Stimulated activated CD4-positive, alpha-beta T cell treated with anti-CD3 and anti-CD28 coated beads, Interleukin-1b, Interleukin-23, amount 100 ng/mL, for 24 hours (primary cell): ENCODE measurements at places on chromosomes 16 and 17.

GRCh38 chr16:51062039-51062438 is 89.0 kb downstream of the SALL1 start:
- DNase-seq, result no peak

- DNase-seq, result no peak
Observed at GRCh38 chr17:43790311-43790940, 10.2 kb downstream of the CFAP97D1 start.

DNA sequence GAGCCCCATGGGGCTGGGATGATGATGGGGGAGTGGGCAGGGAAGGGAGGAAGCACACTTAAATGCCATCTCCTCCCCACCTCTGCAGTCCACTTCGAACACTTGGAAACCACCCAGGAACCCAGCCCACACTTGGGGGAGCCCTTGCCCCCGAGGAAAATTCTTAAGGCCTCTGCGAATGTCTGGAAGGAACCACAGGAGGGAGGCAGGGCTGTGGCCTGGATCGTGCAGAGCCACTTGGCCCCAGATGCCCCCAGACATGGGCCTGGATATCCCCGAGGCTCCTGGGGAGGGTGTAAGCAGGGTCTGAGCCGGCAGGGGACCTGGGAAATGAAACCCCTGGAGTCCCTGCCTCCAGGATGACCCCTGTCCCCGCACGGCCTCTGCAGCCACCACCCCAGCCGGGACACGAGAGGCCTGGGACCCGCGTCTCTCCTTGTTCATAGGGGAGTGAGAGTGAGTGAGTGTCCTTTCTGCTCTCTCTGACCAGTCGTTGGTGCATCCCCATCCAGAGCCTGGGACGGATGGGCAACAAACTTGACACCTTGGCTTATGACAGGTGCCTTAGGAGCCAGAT is 11.8 kb upstream of the MTSS2 start:
- no peak for DNase-seq

DNA sequence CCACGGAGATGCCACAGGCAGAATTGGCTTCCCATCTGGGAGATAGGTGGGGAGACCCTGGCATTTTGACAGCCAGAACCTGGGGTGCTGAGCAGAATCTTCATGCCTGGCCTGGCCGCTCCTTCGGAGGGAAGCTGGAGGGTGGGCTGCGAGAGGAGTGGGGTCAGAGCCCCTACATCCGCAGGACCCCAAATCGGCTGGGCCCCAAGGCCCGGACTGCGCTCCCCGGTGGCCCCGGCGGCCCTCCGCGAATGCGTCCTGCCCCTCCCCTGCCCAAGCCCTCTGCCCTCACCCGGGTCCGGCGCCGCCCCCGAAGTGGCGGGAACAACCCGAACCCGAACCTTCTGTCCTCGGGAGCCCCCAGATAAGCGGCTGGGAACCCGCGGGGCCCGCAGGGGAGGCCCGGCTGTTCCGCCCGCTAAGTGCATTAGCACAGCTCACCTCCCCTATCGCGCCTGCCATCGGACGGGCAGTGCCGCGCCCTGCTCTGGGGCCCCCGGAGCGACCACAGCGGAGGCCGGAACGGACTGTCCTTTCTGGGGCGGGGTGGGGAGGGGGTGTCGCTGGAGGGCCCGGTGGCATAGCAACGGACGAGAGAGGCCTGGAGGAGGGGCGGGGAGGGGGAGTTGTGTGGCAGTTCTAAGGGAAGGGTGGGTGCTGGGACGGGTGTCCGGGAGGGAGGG is 850 bp upstream of the PNMT start:
- DNase-seq, result no peak

DNA sequence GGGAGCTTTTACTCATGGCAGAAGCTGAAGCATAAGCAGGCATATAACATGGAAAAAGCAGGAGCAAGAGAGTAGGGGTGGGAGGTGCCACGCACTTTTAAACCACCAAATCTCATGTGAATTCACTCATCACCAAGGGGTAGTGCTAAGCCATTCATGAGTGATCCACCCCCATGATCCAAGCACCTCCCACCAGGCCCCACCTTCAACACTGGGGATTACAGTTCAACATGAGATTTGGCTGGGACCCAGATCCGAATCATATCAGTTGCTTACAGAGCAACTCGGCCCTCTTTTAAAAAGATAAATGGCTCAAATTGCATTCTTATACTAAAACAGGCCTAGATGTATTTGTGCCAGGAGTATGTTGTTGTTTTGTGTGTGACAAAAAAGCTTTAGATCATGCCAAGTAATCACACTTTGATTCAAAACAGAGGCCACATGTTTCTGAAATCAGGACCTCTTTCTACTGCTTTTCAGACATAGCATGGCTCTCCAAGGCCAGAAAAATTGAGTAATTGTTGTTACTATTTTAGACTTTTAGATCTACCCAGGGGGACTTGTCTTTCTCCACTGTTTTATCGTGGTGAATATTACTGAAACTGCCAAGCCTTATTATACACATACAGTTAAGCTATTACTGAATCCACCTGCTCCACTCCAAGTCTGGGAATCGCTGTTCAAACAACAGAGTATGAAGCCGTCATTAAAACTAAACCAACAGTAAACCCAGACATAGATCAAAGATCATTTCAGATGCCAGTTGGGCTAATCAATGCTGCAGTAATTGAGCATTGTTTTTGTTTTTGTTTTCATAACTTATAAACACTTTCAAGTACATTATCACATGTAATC is 163.3 kb downstream of the KCNJ2 start:
- no peak for DNase-seq

DNA sequence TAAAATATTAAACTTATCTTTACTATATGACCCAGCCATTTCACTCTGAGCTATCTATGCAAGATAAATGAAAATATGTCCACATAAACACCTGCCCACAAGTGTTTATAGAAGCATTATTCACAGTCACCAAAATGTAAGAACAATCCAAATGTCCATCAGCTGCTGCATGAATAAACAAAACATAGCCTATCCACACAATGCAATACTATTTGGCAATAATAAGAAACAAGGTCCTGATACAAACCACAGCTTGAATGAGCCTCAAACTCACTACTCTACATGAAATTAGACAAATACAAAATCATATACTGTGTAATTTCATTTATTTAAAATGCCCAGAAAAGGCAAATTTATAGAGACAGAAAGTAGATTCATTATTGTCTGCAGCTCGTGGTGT is 355.1 kb downstream of the CDH8 start:
- no peak for DNase-seq

- no peak for DNase-seq
Observed at GRCh38 chr16:70752426-70752825, 48.5 kb downstream of the VAC14 start.

DNA sequence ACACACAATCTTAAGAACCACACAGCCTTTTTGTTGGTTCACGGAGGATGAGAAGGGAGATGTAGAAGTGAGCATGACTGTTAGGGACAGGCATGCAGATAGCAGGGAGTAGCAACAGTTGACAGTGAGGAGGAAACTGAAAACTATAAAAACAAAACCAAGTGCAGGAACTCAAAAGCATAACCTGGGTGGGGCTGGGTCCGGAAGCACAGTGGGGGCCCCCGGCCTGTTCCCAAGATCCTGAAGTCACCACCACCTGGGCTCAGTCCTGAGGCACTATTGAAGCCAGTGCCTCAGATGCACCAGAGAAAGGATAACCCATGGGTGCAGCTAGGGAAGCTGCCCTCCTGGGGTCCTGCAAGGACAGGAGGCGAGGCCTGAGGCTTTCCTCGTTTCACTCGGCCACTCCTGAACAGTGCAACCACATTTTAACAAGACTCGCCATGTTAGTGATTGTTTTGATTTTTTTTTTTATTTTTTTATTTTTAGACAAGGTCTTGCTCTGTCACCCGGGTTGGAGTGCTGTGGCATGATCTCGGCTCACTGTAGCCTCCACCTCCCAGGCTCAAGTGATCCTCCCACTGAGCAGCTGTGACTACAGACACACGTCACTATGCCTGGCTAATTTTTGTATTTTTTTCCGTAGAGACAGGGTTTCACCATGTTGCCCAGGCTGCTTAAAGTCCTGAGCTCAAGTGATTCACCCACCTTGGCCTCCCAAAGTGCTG is 27.7 kb upstream of the CBX4 start:
- no peak for DNase-seq

DNA sequence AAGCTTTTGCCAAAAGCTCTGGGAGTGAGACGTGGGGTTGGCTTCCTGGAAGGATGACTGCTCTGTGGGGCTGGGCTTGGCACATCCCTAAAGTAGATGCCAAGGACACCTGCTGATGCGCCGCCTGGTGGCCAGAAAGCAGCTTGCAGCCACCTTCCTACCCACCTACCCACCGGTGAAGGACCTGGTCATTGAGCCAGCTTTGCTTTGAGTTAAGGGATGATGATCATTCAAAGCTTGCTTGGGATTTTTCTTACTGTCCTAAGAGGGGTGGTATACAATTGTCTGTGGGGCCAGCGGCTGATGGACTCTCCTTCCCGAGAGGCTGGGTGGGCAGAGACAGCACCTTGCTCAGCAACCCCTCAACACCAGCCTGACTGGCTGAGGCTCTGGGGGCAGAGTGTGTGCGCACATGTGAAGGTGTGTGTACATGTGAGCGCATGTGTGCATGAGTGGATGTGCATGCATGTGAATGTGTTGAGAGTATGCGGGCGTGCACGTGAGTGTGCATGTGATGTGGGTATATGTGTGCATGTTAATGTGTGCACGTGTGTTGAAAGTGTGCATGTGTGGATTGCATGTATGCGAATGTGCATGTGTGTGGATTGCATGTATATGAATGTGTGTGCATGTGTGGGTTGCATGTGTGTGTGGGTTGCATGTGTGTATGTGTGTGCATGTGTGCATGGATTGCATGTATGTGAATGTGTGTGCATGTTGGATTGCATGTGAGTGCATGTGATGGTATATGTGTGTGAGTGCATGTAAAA is 18.6 kb downstream of the C1QTNF1 start:
- DNase-seq, result peak; percentile 53

DNA sequence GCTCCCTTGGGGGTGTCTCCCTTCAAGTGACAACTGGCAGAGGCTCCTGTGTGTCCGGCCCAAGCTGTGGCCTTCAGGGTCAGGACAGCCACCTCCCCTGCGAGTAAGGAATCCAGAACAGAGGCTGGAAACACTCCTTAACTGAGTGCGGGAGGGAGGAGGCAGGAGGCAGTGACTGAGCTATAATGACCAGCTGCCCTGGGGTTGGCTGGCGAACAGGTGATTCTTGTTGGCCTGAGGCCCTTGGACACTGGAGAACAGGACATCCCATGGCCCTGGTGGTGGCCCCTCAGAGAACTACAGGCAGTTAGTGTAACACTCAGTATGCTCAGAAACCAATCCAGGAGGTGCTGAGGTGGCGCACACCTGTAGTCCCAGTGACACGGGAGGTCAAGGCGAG is 9.4 kb upstream of the SNAI3 start:
- no peak for DNase-seq

DNA sequence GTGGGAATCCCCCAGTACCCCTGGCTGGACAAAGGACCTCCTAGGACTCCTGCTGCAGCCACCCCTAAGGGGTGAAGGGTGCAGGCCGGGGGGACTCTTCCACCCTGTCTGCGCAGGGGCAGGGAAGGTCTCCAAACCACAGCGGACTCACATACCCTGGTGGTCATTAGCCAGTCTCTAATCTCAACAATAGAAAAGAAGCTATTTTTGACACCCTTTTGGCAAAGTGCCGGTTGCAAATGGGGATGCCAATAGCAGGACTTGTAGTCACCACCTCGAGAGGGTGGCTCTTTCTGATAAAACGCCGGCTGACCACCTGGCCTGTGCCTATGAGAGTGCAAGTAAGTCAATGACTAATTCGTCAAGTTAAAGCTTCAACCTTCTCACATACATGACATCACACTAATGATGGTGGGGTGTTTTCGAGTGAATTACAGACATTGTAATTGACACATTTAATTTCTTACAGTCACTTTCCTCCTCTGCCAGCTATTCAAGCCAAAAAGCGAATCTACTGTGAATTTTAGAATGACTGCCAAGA is 23.1 kb upstream of the DNAH17 start:
- no peak for DNase-seq

GRCh38 chr16:66616592-66616991 is 12.1 kb downstream of the CMTM3 start:
- no peak for DNase-seq

GRCh38 chr16:85948138-85948509 is 49.2 kb downstream of the IRF8 start:
- no peak for DNase-seq

- no peak for DNase-seq
Observed at GRCh38 chr17:40067710-40068109, 4.9 kb downstream of the THRA start.

GRCh38 chr16:17273142-17273561 is 197.6 kb downstream of the XYLT1 start:
- no peak for DNase-seq

DNA sequence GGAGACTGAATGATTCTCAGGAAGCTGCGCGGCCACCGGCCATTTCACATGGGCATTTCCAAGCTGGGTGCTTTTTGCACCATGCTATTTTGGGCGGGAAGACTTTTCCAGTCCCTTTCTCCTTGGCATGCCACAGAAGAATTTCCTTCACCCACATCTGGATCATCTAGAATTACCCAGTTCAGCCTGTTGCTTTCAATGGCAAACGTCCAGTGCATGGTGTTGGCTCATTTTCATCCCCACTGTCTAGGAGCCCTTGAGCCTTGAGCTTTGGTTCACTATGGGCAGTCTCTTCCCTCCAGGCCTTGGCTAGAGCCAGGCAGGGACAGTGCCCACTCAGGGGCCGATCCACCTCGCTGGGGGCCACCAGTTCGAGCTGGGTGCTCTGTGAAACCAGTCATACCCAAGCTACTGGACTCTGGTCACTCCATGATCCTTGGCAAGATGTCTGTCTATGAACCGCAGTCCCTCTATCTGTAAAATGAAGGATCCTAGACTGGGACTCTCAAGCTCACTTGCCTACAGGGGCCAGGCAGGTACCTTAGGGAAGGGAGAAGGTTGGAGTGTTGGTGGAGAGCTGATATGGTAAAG is 71.1 kb downstream of the CYLD start:
- no peak for DNase-seq

- DNase-seq, result no peak
Observed at GRCh38 chr16:66251476-66252160, 114.9 kb upstream of the CDH5 start.

- no peak for DNase-seq
Observed at GRCh38 chr17:35641032-35641431, 53.9 kb downstream of the AP2B1 start.

GRCh38 chr17:55770196-55770870 is 19.5 kb downstream of the PCTP start:
- no peak for DNase-seq

DNA sequence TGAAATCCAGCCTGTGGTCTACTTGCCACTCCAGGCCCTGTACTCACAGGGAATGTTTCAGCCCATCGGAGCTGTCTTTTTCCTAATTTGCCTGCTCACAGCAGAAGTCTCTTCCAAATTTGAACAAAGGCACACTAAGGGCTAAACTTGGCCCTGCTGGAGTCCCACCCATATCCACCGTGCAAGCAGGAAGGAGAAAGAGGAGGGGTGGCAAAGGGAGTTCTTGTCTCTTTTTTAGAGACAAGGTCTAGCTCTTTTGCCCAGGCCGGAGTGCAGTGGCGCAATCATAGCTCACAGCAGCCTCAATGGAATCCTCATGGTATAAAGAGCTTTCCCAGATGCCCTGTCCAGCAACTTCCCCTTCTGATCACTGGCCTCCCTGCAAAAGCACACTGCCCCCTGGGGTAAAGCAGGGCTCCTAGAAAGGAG is 2.7 kb upstream of the PRM1 start:
- no peak for DNase-seq
